Stimulated activated effector memory CD8-positive, alpha-beta T cell treated with anti-CD3 and anti-CD28 coated beads, Interleukin-12 subunit alpha, Interleukin-12 subunit beta, amount 100 ng/mL, for 72 hours (primary cell): ENCODE measurements at places on chromosomes 4 and X.

DNA sequence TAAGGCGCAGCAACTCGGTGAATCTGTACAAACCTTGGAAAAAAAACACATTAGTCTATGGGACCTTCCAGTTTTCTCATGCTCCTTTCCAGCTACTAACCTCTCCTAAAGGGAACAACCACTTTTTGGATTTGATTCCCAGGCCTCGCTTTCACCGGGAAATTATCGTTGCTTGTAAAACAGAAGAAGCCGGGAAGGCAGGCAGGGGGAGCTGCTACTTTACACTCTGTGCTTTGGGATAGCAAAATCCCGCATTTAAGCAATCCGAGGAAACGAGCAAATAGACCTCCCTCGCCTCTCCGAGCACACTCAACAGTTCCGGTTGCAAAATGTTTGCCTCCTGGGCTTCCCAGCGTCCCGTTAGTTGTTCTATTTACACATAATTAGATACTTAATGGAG lies 1.2 kb downstream of the CD38 start:
- peak; percentile 53 for DNase-seq

GRCh38 chr4:137635108-137635507 lies 102.8 kb upstream of the PCDH18 start:
- no peak for DNase-seq

- DNase-seq, result no peak
Measured at GRCh38 chr4:153651587-153651986, 32.5 kb upstream of the TLR2 start.

- DNase-seq, result no peak
Measured at GRCh38 chrX:131067216-131067615, 9.1 kb downstream of the ARHGAP36 start.

- DNase-seq, result no peak
Measured at GRCh38 chr4:168154546-168155277, 62.4 kb downstream of the ANXA10 start.

- no peak for DNase-seq
Measured at GRCh38 chr4:159864337-159864736, 761.5 kb downstream of the RAPGEF2 start.
